ENCODE measurements at places on chromosomes 11 and 22.

- no peak for DNase-seq
These were observed 213.0 kb upstream of the E2F8 start for GRCh38 chr11:19453651-19454257.

GRCh38 chr11:70281156-70281609, 10.7 kb downstream of the PPFIA1 start:
- no peak for DNase-seq

- no peak for DNase-seq
These were observed 11.5 kb downstream of the CLMP start for GRCh38 chr11:123183391-123184099.

GRCh38 chr11:102147015-102147414, 36.8 kb downstream of the YAP1 start:
- no peak for DNase-seq

DNA sequence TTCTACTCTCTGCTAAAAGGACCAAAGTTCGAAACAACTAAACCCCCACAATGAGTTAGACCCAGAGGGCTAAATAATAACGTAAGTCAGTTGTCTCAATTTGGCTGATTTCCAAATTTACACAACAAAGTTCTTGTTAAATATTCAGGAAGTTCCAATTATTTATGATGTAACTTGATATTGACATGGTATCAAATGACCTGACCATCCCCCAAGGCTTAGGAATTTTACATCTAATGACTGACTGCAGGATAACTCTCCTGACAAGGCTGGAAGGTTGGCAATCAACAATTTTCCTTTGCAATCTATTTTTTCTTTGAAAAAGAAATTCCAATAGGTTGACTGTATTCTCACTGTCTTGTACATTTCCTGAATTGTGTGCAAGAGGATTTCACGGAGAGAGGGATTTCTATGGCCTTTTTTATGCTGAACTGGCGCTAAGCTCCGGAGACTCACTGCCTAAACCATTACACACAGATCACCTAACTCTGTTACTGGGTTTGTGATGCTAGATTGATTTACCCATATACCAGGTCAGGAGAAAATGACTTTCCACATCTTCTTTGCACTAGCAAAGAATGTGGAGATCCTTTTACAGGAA, 9.6 kb upstream of the CDON start:
- DNase-seq: no peak

- DNase-seq: no peak
These were observed 24.6 kb downstream of the RASD2 start for GRCh38 chr22:35564975-35565867.

DNA sequence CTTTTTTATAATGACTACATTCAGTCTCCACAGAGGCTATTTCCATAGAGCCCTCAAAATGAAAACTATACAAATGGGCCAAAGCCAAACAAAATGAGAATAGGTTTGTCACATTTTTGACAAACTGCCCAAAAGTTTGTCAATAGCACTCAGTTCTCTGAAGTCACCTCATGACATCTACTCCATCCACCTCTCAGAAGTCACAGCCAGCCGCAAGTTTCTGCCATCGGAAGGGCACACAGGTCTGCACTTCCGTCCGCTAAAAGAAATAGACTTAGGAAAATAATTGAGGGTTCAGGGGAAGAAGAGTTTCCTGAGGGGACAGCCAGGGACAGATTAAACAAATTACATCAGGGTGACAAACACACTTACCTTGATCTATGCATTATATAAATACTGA, 55.4 kb upstream of the JAM3 start:
- DNase-seq: no peak

DNA sequence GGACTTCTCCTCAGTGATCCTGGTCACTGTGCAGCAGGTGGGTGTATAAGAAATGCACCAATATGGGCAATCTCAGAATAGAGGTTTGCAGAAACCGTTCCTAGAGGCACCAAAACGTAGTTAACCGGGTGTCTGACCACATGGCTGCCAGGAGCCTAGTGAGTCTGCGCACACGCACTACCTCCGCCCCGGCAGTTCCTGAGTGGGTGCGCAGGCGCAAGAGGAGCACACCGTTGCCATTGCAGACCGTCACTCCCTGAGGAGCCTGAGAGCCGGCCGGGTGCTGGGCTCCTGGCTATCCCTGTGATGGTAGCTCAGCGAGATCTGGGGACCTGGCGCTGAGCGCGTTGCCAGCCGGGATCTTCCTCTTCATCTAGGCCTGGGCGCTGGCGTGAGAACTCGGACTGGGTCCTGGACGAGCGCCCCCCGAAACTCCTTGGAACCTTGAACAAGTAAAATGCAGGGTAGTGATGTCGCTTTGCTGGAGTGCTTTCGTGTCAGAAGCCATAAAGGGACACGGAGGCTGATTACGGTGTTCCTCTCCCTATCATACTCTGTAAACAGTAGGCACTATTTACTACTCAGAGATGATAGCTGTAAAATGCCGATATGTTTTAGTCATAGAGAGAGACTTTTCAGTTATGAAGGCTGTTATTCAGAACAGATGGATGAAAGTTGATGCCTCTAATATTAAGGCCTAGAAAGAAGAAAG, at the start of gene MS4A13:
TSS of gene MS4A13 (plus strand) at position 249 of the 712 bp plus-strand sequence. CDS start 2,692 bp downstream, outside the sequence.
- DNase-seq: no peak

DNA sequence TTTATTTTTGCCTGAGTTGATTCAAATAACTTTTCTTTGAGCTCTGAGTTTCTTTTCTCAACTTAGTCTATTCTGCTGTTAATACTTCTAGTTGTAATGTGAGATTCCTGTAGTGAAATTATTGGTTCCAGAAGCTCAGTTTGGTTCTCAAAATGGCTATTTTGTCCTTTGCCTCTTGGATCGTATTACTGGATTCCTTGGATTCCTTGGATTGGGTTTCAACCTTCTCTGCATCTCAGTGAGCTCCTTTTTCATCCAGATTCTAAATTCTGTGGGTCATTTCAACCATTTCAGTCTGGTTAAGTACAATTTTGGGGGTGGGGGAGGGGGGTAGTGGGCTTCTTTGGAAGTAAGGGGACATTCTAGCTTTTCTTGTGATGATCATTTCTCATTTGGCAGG, 341.1 kb upstream of the CNTN5 start:
- DNase-seq: no peak

DNA sequence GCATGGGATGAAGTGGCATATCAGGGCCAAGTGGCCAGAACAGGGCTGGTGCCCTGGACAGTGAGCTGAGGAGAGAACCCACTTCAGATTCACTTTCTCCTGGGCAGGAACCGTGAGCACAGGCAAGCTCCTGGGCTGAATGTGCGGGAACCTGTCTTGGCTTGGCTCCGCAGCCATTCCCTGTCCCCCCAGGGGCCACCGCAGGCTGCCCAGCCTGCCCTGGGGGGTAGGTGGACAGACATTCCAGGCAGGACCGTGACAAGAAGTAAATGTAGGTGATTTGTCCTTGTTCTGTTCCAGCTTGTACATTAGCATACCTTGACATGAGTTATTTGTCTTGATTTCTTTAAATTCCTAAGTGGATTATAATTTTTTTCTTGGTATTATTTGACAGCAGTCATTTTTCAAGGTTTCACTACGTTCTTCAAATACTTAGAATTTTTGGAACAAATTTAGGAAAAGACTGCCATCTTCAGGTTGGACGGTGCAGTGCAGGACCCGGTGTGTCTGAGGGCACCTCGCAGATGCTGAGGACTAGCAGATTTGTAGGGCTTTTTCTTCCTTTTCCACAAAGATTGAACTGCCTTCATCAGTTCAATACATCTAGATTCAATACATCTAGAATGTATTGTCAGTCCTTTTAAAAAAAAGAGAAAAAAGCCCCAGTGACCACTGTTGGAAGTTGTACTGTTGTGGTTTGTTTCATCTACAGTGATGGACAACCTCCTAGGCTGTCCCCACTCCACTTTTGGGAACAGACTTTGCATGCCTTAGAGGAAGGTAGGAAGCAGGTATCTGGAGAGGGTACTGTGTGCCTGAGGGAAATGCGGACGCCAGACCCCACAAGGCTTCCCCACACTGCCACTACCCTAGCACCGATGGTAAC, 115.1 kb upstream of the RASSF10 start:
- no peak for DNase-seq

DNA sequence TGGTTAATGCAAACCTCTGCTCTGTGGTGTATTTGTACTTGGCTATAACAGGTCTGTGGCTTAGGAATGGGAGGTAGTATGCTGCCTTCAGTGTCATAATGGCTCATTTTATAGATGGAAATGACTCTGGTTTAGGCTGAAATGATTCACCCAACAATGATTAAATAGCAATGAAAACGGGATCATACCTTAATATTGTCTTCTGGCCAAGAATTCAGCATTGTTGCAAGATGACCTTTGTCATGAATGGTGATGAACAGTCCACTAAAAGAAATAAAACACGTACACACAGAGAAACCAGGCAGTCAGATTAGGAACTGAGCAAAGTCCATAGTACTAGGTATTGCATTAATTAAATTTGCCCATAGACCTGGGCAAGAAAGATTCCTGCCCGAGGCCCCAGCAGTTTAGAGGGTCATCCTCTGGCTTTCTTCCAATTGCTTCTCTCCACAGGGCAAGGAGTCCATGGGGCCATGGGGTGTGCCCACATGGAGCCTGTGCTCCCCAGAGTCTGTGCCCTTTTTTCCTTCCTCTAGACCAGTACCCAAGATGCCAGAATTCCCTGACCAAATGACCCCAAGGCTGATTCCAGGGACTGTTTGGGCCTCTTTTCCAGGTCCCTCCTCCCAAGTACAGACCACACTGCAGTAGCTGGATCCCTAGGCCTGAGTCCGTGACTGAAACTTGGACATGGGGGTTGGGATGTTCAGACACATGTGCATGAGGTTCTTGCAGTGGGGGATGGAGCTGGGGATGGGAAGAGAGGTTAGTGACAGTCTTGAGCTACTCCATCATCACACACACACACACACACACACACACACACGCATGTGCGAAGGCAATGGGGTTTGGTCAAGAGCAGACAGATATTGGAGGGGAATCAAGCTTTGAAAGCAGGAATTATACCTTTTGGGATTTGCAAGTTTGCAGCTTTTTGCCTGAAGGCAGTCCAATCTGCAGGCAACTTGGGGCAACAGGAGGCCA, 134.2 kb downstream of the CCDC81 start:
- no peak for DNase-seq

DNA sequence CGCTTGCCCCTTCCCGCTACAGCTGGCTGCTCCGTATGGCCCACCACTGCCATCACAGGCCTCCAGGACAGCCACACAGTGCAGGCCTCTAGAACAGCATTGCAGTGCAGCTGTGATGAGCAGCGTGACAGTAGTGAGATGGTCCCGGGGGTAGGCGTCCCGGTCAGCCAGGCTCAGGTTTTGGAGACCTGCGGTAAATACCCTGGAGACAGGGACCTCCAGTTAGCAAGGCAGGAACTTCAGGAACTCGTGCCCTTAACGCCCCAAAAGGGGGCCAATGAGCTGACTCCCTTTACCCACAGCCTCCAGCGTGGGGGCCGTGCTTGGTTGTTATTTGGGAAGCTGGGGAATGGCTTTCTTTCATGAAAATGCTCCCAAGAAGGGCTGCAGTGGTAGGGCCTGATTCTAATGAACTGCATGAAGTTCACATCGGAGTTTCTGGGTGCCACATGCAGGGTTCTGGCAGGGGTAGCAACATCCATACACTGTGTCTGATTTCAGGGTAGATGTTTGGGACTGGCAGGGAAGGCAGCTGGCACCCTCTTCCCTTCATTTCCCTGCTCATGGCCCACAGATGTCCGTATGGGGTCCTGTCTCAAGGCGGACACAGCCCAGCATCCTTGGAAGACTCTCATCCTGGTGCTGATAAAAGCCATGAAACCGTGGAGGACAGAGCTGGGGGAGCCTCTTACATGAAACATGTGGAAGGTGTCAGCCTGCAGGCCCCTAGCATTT, 440.5 kb downstream of the TBC1D22A start:
- no peak for DNase-seq

GRCh38 chr11:792873-793272, 3.0 kb upstream of the CEND1 start:
- no peak for DNase-seq

GRCh38 chr11:23280088-23280487, 419.8 kb upstream of the CCDC179 start:
- DNase-seq: no peak

GRCh38 chr22:42419243-42419881, 12.8 kb downstream of the NFAM1 start:
- no peak for DNase-seq

GRCh38 chr11:69252490-69252837, 41.5 kb upstream of the MYEOV start:
- DNase-seq: no peak

DNA sequence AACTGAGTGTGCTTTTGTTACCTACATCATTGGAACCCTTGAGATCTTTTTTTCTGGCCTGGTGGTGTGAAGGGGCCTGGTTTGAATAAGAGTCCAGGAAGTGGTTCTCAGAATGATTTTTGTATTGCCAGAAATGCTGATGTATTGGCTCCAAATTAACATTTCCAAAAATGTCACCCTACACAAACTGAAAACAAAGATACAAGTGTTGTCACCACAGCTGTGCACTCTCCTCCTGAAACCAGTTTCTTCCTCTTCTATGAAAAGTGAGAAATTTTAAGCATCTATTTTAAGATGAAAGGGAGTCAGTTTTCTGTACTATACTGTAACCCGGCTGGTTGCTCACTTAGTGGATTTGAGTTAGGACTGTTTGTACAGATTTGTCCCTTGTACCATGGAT, 218.8 kb downstream of the PGR start:
- no peak for DNase-seq

GRCh38 chr11:15651816-15652215, 537.1 kb downstream of the INSC start:
- DNase-seq: no peak

GRCh38 chr11:110919241-110919922, 207.1 kb upstream of the ARHGAP20 start:
- no peak for DNase-seq

- DNase-seq: no peak
These were observed 729 bp upstream of the CHKB start for GRCh38 chr22:50583294-50583861.

DNA sequence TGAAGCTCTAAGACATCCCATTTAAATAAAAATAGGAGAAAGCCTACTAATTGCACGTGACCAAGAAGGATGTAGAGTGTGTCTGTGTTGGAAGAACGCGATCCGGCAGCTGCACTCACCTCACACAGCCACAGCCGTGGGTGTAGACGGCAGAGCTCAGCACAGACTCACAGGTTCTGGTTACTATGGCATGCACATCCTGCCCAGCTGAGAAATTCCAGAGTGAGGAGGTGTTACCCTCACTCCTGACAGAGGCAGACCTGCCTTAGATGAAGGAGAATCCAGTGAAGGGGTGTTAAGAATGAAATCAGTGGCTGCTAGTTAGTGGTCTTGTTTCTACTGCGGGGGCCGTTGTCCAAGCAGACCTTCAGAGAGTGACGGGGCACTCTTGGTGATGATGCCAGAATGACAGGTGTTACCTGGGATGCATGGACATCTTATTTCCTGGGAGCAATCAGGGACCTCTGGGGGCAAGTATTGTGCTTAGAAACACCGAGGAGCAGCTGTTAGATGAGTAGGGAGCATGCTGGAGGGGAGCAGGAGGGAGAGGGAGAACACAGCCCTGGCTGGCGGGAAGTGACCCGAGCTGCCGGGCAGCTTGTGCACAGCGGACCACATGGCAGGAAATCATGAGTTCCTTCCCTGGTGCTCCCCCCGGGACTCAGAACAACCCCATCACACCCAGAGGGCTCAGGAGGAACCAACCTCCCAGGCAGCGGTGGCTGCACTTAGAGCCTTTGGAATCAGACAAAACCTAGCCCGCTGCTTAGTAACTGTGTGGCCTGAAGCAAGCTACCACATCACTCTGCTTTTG, 12.3 kb downstream of the KCNJ5 start:
- no peak for DNase-seq
